ENCODE measurements at places on chromosomes 6 and 20.

GRCh38 chr20:19619904-19620430, 138.1 kb upstream of the RIN2 start:
- DNase-seq: no peak

GRCh38 chr6:159678574-159678973, 14.5 kb downstream of the SOD2 start:
- no peak for DNase-seq

- DNase-seq: no peak
These were observed 105.0 kb downstream of the OLIG3 start for GRCh38 chr6:137389150-137389704.

DNA sequence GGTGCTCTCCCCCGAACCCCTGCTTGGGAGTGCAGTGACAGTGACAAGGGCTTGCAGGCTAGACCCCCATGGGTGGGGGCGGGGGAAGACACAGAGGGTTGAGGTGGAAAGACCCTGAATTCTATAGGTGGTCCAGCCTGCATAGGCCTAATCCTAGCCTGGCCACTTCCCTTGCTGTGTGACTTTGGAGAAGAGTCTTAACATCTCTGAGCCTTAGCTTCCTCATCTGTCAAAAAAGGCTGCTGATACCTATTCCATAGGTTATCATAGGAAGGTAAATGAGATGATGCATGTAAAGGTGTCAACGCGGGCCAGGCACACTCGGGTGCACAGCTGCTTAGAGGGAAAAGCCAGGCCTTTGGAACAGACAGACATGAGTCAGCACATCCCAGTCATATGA, 15.8 kb downstream of the BPIFB4 start:
- DNase-seq: no peak

- no peak for DNase-seq
These were observed 41.5 kb upstream of the SRF start for GRCh38 chr6:43129434-43130194.

DNA sequence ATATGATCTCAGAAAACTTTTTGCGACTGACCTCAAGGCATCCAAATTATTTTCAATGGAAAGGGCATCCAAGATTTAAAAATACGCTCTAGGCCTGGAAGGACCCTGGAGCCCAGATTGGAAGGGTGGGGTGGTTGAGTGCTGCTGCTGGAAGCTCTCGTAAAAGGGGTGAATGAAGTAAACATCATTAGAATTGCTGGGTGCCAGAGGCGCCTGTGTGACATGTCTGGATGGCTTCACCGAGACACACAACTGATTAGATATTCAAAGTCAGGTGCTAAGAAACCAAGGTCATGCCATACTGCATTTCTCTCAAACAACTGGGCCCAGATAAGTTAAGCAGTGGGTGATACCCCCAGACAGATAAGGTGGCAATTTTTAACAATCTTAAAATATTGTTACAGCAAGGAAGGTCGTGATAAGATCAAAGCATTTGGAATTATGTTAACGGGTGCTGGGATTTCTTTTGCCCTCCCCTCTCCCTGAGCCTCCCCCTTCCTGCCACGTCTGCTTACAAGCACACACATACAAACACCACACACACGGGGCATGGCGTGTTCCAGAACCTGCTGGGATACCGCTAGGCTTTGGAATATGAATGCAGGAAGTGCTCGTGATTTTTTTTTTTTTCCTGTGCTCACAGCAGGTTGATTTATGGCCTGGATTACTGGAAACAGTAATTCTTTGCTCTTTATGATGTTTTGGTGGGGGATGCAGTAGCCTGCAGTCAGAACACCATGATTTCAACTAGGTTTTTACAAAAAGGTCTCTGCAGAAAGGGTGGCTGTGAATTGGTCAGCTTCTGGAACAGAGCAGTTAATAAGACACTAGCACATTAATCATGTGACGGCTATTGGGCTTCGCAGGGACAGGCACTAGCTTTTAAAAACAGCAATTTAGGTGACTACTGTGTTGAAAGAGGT, 551.2 kb downstream of the QKI start:
- no peak for DNase-seq

GRCh38 chr20:59993736-59994430, 35.7 kb downstream of the CDH26 start:
- DNase-seq: no peak

GRCh38 chr6:121319112-121319553, 15.1 kb downstream of the TBC1D32 start:
- no peak for DNase-seq

GRCh38 chr6:68400396-68400795, 234.7 kb upstream of the ADGRB3 start:
- DNase-seq: no peak

DNA sequence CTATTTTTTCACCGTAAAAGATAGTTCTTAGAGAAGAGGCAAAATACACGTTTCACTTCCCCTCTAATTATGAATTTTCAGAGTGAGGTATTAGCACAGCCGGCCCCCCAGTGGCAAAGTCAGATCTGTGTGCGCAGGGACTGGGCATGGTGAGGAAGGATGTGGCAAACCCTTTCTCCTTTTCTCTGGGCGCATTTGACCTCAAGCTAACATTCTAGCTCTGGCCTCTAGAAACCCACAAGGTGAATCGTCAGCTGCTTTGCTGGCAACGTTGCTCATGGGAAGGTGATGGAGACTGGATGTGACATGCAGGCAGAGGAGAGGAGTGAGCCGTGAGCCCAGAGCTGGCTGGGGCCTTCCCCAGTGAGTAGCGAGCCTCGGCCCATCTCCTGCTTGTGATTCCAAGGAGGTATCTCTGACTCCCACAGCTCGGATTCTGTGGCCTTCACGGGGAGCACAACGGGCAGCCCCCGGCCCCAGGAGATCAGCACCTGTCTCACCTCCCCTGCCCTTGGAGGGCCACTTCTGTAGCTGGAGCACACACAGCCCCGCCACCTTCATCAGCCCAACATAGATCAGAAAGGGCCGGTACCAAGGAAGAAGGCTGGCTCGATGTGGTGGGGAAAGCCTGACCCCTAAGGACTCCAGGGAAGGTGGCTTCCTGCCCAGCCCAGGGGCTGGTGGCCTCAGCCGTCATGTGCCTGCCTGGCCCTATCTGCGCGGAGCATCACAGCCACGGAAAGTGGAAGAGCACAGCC, 152.8 kb downstream of the TAF4 start:
- no peak for DNase-seq

GRCh38 chr6:107354451-107354850, 104.9 kb downstream of the PDSS2 start:
- no peak for DNase-seq

DNA sequence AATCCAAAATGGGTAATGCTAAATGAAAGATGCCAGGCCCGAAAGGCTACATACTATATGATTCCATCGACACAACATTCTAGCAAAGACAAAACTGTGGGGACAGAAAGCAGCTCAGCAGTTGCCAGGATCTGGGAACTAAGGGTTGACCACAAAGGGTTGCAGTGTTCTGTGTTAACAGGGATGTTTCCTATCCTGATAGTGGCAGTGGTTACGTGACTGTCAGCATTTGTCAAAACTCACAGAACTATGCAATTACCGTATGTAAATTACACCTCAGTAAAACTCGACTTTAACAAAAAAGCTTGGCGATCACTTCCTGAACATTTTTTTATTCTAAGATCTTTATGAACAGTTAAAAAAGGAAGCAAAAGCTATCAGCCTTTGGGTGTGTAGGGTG, 83.9 kb downstream of the BANF2 start:
- no peak for DNase-seq

DNA sequence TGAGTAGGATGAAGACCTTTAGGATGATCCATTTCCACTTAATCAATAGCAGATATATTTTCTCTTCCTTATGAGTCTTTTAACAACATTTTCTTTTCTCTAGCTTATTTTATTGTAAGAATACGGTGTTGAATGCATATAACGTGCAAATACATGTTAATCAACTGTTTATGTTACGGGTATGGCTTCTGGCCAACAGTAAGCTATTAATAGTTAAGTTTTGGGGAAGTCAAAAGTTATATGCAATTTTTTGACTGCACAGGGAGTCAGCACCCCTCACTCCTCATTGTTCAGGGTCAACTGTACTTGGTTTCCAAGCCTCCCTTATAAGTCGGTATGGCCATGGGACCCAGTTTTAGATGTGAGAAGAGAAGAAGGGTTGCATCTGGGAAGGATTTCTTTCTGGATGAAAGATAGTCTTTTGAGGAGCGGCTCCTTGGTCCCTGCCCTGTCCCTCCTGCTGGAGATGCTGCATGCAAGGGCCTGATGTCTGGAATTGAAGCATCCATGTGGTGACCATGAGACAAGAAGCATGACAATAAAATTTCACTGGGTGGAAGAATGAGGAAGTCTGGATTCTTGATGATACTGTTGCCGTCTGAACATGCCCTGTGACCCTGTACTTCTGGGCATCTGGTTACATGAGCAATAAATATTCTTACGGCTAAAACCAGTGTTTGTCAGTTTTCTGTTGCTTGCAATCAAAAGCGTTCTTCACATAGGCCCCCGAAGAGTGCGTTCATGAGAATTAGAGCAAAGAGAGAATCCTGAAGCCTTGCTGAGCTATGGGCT, 194.7 kb upstream of the PMEPA1 start:
- DNase-seq: no peak

DNA sequence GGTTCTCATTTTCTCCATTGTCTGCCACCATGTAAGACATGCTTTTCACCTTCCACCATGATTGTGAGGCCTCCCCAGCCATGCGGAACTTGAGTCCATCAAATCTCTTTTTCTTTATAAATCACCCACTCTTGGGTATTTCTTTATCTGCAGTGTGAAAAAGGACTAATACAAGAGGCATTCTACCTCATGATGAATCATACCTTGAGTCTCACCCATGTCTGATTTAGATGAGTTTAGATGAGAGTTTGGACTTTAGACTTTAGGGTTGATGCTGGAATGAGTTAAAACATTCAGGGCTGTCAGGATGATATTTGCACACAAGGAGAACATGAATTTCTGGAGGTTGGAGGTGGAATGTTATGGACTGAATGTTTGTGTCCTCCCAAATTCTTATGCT, 545.6 kb downstream of the C6orf118 start:
- DNase-seq: no peak

GRCh38 chr6:119037941-119038623, 40.4 kb downstream of the FAM184A start:
- DNase-seq: no peak

DNA sequence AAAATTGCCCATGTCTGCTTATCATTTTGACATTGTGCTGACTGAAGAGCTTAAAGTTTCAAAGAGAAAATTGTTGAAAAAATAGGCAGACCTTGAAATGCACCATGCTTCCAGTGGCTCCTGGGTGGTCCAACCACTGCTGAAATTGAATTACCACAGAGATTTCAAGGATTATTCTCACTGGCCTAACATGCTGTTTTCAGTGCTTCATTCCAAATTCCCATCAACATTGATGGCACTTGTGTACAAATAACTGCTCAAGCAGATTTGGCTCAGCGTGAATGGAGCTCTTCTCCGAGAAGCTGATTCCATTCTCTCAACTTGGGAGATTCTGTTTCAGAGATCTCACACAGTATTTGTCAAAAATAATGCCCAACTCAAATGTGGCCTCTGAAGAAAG, 75.5 kb downstream of the LAMA4 start:
- DNase-seq: no peak

DNA sequence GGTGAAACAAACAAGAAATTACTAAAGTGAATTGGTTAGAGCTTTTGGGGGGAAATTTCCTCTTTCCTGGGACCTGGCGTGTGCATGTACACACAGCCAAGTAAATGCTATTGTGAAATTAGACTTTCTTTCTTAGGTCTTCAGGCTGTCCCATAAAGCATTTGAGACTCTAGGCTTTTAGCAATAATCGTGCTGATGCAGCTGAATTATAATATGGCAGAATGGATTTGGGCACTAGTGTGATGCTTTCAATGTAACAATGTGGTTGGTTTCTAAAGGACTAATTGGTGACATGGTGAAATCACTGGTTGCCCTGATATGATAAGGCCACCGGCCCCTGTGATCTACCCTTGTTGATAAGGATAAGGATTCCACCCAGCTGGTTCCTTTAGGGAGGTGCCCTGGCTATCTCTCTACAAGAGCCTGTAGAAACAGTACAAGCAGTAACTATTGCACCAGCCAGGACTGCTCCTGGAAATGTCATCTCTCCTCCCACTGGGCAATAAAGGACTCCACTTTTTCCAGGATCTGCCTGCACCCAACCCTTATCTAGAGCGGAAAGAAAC, 164.1 kb downstream of the TFAP2A start:
- no peak for DNase-seq

- DNase-seq: no peak
These were observed 1120.1 kb upstream of the CITED2 start for GRCh38 chr6:140494321-140495108.

DNA sequence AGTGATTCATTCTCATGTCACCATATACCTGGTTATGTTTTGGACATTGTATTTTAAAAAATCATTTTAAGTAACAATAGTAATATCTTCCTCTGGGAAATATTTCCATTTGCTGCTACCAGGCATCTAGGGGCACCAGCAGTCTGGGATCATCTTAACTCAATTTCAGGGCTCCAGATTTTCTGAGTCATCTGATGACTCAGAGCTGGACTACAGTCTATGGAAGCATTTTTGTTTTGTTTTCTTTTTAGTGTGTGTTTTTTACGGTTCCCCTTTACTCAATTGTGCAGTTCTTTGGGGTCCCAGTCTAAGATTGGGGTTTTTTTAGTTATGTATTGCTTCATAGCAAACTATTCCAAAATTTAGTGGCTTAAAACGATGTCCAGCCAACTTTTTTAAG, 5.7 kb upstream of the FKBP5 start:
- no peak for DNase-seq

GRCh38 chr6:65706436-65706835, 590 bp downstream of the EYS start:
- DNase-seq: no peak

DNA sequence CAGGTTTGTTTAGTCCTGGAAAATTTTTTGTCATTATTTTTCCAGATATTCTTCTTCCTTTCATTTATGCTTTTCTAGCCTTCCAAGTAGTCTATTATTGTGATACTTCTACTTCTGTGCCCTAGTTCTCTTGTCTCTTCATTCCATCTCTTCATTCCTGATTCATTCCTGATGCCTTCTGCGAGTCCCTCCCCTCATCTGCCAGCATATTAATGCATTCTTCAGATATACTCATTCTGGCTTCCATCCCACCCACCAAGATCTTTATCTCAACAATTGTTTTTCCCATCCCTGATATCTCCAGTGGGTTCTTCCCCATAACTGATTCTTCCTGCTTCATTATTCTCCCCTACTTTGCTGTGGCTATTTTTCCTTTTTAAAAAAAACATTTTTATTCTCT, 35.2 kb downstream of the ALDH5A1 start:
- DNase-seq: no peak

Measured in GM04504 (cell line).